ENCODE measurements at places on chromosomes 13 and 19. TPM values are rescaled to one million over a fixed set of nuclear protein-coding genes. Genes with fewer than 3 reads are reported as not detected.
A peak's percentile ranks its signal among the peaks of the same experiment; 100 is the strongest.

Gene FUT1
- total RNA-seq, result 0.52 TPM

Gene ZNF90
- total RNA-seq, result 3.2 TPM

Gene RPL36
- 1,127 TPM for total RNA-seq

Gene TEX29
- 0.80 TPM for total RNA-seq

Gene TYROBP
- total RNA-seq, result 52.6 TPM

Gene KCNN1
- 1.3 TPM for total RNA-seq

Gene C19orf33
- total RNA-seq, result 4.9 TPM

Gene ZNF227
- total RNA-seq, result 23.8 TPM

Gene ZIM2
- 0.09 TPM for total RNA-seq

Gene CLC
- total RNA-seq, result 150 TPM

Gene ERVV-1
- 0.05 TPM for total RNA-seq

Gene IGFL3
- not detected for total RNA-seq

Gene ZNF585A
- 19.1 TPM for total RNA-seq

DNA sequence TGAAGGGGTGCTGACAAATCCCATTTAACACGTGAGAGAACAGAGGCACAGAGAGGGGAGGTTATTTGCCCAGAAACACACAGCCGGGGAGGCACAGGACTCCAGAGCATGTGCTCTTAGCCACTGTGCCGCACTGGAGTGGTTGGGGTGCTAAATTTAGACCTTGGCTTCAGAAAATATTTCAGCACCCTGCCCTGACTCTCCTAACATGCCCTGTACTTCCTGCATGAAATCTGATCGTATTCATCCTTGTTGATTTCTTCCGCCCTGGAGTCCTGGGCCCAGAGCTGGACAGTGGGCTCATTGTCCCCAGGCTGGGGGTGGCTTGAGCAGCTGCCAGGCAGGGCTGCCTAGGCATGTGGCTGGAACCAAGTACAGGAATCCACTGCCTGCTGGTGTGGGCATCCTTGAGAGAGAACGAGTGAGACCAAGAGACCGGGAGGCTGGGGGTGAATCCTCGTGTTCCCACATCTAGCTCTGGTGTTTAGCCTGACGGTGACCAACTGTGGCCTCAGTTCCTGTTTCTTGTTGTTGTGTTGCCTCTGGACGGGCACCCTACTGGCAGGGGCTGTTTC lies 5.3 kb downstream of the SLC27A1 start:
- no peak for DNase-seq

- DNase-seq, result no peak
Observed at GRCh38 chr13:97245011-97245410, 22.9 kb downstream of the MBNL2 start.

GRCh38 chr19:36103842-36104552 lies 6.9 kb upstream of the OVOL3 start:
- no peak for DNase-seq

GRCh38 chr19:32865326-32865725 lies 4.2 kb downstream of the SLC7A9 start:
- no peak for DNase-seq

GRCh38 chr19:22532388-22533300 lies 101.5 kb upstream of the ZNF492 start:
- DNase-seq, result no peak

DNA sequence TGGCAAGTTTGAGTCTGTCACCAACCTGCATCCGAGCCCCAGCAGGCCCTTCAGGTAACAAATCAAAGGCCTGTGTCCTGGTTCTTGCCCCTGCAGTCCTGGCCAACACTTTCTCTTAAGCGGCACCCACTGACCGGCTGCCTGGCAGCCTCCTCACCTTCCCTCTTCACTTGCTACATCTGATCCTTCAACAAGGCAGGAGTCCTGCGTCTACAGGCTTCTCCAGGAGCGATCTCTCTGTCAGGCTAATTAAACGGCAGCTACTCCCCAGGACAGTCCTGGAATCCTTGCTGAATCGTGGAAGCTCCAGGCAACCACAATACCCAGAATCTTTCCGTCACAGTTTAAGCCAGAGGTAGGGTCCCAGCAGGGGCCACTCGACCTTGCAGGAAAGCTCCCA lies 41.1 kb upstream of the GAS6 start:
- no peak for DNase-seq

DNA sequence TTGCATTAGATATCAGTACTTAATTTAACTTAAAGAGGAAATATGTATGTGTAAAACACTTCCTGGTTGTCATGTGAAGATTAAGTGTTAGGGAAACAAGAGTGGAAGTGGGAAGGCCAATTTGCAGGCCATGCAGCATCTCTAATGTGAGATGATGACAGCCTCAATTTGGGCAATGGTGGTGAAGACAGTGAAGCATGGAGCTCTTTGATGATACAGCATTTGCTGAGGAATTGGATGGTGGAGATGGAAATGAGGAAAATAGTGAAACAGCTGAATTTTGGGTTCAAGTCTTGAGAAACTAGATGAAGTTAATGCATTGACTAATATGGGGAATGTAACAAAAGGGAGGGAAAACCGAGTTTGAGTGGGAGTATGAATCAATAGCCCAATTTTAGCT lies 231.7 kb upstream of the MIR17HG start:
- no peak for DNase-seq

DNA sequence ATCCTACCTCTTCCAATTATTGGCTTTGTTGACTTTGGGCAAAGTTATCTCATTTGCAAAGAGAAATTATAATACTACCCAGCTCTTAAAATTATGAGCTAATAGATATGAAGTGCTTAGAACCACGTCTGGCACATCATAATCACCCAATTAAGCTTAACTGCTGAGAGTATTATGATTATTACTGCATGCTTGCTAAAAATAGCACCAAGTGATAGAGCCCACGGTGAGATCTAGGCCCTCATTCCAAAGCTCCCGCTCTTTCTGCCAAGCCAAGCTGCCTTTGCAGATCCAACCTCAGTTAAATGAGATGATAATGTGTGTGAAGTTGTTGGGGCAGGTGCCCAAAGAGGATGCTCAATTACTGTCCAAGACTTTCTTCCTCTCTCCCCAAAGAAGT lies 6.5 kb upstream of the EDDM13 start:
- no peak for DNase-seq

DNA sequence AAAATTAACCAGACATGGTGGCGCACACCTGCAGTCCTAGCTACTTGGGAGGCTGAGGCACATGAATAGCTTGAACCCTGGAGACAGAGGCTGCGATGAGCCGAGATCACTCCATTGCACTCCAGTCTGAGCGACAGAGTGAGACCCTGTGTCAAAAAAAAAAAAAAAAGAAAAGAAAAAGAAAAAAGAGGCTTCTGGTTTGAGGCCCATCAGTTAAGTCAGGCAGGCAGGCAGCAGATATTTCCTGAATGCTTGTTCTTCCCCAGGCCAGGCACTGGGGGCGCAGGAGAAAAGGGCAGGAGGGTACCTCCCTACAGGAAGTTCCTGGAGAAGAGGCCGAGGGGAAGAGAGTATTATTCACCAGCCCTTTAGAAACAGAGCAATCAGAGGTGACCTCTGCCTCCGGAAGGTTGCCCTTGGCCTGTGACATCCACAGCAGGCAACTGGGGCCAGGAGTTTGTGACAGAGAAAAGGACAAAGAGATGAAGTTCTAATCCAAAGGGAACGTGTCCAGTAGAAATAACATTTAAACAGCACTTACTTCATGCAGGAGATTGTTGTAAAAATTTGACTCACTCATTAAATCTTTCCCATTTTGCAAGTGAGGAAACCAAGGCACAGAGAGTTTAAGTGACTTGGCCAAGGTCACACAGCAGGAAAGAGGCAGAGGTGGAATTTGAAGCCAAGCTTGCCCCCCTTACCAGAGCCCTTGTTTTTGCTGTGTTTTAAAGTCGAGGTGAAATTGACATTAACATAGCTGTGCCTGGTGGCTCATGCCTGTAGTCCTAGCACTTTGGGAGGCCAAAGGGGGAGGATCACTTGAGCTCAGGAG lies 4.3 kb upstream of the RLN3 start:
- peak; percentile 50 for DNase-seq

DNA sequence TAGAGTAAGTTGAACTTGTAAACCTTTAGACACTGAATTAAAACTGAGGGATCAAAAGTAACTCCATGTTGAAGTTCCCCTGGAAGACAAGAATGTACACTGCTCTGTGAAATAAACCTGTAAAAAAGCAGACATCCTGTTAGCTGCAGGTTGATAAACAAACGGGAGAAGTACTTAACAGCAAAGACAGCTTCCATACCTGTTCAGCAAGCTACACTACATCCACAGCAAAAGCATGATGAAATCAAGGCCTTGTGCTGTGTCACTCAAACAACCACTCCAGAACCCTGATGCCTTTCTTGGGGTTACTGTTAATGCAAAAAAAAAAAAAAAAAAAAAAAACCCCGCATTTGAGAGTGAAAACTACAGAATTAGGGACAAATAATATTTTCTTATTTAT lies 20.8 kb downstream of the ANKRD10 start:
- DNase-seq, result no peak

GRCh38 chr19:10963865-10964264 lies 3.0 kb downstream of the SMARCA4 start:
- DNase-seq, result no peak

GRCh38 chr19:1317274-1318003 lies 31.8 kb downstream of the EFNA2 start:
- no peak for DNase-seq

DNA sequence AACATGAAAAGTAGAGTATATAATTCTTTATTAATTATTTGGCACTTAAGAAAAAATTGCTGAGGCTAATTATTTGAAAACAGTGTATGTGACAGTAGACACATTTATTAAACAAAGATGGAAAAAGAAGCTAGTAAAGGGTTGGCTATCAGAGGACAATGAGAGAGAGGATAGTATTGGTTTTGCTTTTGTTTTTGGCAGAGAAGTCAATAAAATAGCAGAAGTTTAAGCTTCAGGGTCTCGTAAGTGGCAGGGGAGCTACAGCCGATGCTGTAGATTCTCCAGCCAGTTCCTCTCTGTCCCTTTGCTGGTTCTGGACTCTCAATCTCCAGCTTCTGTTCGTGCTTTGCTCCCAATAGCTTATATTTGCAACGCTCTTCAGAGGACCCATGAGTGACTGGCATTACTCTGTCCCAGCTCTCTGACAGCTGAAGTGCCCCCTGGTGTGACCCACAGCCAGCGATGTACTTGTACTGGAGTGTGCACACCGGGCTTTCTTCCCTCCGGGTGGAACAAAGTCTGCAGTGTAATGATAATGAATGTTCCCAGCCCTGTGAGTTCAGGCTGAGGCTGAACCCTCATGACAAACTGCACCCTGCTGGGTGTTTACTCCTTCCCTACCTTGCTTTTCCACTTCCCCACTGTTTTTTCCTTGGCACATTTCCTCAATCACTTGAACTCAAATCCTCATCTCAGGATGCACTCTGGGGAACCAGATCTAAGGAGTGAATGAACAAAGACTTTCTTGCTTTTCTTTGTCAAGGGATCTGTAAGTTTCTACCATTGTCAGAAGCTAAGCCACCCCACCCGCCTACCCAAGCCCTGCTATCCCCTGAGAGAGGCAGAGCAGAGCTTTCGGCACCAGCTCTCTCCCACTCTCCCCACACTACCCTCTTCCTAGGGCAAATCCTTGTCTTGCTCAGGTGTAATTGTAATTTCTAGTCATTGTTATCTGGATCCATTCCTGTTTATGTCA lies 254.8 kb downstream of the LHFPL6 start:
- DNase-seq, result no peak

GRCh38 chr13:113623491-113624234 lies 34.3 kb downstream of the ATP4B start:
- no peak for DNase-seq

DNA sequence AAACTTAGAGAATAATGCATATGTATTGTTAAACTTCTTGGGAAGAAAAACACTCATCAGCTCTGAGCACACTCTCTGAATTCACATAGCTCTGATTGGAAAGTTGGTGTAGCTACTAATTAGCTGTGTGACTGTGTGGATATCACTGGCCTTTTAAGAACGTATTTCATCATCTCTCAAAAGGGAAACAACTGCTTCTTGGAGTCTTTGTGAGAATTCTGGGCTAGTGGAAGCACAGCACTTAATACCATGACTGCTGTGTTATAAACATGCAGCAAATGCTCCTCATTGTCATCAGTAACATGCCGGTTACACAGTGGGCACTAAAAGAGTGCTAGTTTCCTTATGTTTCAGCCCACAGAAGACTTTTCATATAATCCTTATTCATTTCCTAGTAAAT lies 220.9 kb upstream of the CSNK1A1L start:
- no peak for DNase-seq

GRCh38 chr19:14542711-14543328 lies 13.4 kb downstream of the TECR start:
- DNase-seq, result no peak

- DNase-seq, result no peak
Observed at GRCh38 chr13:44431150-44431549, 57.5 kb downstream of the SERP2 start.

DNA sequence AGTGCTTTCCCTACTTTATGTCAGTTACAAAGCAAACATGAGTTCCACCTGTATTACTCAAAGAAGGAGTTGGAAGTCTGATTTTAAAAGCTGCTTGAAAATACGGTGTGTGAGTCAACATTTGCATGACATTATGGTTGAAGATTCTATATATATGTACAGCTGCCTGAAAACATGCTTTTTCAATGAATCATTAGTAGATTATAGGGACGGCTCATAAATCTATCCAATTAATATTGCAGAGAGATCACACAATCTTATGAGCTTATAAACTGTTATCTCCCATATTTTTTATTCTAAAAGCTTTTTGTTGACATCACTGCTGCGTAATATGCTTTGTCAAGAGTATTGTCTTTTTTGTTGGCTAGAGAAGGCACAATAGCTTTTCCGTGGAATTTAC lies 873.8 kb downstream of the SLITRK6 start:
- DNase-seq, result no peak

GRCh38 chr19:10001899-10002298 lies 8.4 kb downstream of the COL5A3 start:
- no peak for DNase-seq

- DNase-seq, result no peak
Observed at GRCh38 chr19:50311723-50312635, 17.2 kb downstream of the KCNC3 start.

DNA sequence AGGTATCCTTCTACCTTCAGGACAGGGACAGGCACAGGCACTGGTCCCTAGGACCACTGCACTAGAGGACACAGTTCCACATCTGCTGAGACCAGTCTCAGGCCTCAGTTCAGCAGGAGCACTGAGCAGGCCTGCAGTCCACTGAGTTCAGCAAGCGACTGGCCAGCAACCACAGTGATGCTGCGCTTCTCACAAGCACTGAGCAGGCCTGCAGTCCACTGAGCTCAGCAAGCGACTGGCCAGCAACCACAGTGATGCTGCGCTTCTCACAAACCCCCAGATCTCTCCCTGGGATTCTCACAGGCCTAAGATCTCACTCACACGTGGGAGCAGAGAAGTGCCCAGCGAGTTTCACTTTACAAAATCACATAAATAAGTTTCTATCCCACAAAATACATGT lies 140.6 kb downstream of the IRS2 start:
- no peak for DNase-seq

GRCh38 chr13:60028021-60028420 lies 135.7 kb downstream of the DIAPH3 start:
- no peak for DNase-seq
